ENCODE measurements at places on chromosomes 1 and 21.

DNA sequence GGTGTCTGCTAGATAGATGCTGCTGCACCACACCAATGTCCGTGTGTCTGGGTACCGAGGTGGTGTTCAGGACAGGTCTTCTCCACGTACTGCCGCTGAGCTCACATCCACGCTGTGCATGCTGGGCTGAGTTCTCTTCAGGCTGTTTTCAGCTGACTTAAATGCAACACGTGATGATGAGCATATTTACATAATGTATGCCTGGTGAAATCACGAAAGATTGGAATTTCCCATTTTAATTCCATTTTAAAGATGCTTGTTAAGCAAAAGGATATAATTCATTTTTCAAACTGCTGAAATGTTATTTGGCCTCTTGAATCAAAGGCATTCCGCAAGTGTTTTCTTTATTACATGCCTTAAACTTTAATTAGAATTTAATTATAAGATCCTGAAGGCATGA lies 107.9 kb downstream of the FGGY start:
- DNase-seq: no peak

- DNase-seq: no peak
Measured at GRCh38 chr1:32388641-32389040, 5.6 kb downstream of the BSDC1 start.

DNA sequence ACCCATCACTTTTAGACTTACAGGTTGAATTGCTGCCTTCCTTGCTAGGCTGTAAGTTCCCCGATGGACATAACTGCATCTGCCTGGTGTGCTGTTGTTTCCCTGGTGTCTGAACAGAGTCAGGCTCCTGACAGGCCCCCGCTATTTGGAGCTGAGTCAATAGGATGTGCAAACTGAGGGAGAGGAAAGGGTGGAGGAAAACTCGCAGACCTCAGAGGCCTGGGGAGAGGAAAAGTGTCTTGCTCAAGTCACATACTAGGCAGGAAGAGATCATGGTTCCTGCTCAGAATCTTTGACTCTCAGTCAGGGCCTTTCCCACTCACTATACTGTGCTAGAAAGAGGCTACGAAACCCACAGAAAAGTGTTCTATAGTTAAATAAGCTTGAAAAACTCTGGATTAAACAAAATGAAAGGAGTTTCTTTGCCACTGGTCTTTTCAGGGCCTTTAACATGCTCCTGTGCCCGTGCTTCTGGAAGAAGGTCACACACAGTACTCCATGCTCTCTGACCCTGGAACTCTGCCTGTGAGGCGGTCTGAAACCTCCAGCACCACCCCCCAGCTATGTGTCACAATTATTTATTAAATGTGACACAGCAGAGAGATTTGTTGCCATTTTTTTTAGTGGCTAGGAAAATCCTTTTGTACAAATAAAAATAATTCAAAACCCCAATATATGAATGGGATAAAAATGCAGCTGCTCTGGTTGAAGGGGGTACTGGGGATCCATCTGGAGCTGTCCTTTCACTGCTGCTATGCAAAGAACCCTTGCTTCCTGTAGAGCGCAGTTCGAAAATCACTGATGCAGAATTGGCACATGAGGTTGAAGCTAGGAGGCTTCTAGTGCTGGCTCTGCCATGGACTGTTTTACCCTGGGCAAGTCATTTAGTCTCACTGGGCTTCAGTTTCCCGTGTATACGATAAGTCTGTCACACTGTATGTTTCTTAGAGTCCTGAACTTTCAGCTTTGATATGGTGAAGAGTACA lies 20.1 kb upstream of the CDCP2 start:
- DNase-seq: no peak

DNA sequence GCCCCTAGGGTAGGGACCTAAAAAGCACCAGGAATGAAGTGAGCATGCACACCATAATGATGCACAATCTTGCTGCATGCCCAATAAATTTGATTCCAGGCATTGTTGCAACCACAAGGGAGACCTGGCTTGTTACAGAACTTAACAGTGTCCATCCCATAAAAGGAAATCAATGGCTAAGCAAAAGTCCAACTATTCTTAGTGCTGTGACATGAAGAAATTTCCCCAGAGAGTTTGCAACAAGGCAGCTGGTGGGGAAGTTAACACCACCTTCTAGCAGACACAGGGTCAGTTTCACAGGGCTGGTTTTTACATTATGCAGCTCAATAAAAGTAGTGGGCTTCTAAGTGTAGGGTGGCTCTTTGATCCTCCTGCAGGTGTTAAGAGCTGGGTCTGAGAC lies 221.1 kb downstream of the KCNJ6 start:
- no peak for DNase-seq

DNA sequence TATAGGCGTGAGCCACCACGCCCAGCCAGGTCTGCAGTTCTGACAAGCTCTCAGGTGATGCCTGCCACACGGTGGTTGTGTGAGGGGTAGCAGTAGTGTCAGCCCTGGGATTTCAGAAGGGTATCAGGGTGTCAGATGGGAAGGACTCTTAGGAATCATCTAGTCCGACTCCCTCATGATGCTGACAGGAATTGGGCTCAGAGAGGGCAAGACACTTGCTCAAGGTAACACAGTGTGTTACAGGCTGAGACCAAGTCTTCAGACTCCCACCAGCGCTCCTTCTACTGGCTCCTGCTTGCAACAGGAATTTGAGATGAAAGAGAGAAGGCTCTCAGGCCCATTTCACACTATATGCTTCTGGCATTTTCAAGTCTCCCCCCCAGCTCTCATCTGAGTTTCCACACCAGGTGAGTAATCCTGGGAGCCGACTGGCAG lies 6.9 kb downstream of the HTR1D start:
- no peak for DNase-seq

DNA sequence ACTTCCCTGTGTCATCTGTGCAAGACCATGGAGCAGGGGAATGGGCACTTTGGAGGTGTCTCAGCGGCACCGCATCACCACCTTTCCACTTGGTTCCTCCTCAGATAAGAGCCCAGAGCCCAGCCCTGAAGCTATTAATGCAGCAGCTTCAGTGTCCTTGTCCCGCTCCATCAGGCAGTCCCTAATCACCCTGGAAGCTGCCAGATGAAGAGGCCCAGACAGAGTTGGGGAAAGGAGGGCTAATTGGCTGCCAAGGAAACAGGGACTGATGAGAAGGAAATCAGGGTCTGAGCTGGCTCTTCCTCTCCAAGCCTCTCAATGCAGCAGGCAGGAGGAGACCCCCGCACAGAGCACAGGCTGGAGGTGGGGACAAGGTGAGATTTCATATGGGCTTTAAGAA lies 83.1 kb upstream of the KLHDC7A start:
- DNase-seq: no peak

DNA sequence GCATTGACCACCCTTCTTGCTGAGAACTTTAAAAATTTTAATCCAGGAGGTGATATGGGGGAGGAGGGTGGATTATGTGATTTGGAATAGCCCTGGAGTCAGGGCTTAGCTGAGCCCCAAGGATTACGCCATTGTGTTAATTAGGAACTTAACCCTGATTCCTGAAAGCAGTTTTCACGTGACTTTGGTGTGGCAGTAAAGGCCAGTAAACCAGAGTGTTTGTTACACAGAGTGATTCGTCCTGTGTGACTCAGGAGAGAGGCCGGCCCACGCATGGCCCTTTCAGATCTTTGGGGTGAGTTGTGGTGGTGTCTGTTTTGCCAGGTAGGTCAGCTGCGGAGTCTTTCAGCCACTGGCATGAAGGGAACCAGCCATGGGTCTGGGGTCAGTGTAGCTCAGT lies 107.6 kb downstream of the NOS1AP start:
- DNase-seq: no peak

DNA sequence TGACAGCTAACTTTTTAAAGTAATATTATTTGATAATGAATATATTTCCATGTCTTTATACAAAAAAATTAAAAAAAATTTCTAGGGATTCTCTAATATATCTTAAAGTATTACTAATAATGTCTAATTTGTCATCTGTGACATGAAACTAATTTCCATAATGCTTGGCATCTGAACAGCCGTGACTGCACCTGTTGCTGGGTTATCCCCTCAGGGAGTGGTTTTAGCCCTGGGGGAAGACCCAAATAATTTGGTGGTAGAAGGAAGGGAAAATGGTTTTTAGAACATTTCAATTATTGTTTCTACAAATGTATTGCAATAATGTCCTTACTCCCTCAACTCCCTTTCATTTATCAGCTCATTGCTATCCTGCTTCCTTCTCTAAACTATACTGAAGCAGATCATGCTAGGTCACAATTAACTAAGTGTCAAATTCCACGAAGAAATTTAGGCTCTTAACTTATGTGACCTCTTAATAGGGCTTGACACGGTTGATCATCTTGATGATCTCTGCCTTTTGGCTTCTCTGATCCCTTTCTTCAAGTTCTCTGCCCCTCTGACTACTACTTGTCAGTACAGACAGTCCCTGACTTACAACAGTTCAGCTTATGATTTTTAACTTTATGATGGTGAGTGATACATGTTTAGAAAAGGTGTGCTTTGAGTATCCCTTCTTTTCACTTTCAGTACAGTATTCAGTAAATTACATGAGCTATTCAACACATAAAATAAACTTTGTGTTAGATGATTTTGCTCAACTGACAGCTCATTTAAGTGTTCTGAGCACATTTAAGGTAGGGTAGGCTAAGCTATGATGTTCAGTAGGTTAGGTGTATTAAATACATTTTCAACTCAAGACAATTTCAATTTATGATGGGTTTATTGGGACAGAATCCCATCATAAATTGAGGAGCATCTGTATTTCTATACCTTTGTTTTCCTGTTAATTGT lies 26.4 kb upstream of the DPH5 start:
- DNase-seq: no peak

DNA sequence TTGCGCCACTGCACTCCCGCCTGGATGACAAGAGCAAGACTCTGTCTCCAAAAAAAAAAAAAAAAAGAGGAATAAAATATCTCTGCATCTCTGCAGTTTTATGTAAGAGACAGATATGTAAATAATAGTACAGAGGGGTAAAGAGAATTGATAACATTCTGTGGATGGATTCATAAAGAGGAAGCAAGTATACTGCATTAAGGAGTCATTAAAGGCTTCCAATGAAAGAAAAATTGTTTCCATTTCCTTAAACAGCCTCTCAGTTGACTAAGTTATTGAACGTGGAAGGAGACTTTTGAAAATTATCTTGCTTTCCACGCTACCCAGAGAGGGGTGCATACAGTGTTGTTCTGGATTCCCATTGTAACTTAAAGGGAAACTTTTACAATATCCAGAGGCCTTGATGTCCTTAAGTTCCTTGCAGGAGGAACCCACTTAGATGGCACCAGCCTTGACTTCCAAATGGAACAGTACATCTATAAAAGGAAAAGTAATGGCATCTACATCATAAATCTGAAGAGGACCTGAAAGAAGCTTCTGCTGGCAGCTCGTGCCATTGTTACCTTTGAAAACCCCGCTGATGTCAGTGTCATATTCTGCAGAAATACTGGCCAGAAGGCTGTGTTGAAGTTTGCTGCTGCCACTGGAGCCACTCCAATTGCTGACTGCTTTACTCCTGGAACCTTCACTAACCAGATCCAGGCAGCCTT lies 13.8 kb downstream of the CEP350 start:
- no peak for DNase-seq

- DNase-seq: no peak
Measured at GRCh38 chr1:216742625-216743024, 19.4 kb upstream of the ESRRG start.

GRCh38 chr1:159867664-159868026 lies 5.2 kb upstream of the VSIG8 start:
- no peak for DNase-seq

GRCh38 chr1:74729741-74730478 lies 2.9 kb downstream of the CRYZ start:
- no peak for DNase-seq

GRCh38 chr1:186152620-186153239 lies 222.3 kb downstream of the TPR start:
- no peak for DNase-seq

DNA sequence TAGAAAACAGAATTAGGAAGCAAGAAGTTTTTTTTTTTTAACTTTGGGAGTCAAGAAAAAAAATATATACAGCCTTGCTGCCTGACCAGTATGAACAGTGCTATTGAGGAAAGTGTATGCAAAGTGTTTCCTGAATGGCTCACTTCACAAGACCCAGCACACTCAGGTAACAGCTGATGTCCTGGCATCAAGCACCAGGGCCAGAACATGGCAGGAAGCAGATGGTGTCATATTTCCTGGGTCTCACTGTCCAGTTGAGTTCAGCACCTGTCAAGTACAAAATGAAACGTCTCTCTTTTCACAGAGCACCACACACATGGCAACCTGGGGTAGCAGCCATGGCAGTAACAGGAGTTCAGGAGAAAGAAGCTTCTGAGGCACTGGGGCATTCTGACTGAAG lies 372.3 kb downstream of the TTLL7 start:
- no peak for DNase-seq

- DNase-seq: no peak
Measured at GRCh38 chr1:110677526-110677925, 2.8 kb upstream of the KCNA3 start.

DNA sequence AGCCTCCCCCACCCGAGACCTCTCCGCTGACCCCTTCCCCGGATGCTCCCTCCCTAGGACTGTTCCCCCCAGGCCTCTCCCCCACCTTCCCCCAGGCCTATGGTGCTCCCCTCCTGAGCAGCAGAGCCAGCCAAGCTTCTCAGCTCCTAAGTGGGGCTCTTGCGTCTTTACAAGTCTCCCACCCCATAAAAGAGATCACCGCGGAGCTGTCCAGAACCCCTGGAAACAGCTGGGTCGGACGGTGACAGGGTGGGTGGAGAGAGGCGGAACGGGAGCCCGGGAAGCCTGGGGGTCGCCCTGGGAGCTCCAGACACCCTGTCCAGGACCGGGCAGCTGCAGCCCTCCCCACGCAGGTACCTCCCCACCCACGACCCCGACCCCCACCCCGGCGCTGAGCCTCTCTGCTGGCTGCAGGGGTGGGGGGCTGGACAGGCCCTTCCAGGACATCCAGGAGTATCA lies 61.2 kb downstream of the WNT9A start:
- no peak for DNase-seq

GRCh38 chr1:26538480-26539412 lies 9.2 kb downstream of the RPS6KA1 start:
- DNase-seq: no peak

DNA sequence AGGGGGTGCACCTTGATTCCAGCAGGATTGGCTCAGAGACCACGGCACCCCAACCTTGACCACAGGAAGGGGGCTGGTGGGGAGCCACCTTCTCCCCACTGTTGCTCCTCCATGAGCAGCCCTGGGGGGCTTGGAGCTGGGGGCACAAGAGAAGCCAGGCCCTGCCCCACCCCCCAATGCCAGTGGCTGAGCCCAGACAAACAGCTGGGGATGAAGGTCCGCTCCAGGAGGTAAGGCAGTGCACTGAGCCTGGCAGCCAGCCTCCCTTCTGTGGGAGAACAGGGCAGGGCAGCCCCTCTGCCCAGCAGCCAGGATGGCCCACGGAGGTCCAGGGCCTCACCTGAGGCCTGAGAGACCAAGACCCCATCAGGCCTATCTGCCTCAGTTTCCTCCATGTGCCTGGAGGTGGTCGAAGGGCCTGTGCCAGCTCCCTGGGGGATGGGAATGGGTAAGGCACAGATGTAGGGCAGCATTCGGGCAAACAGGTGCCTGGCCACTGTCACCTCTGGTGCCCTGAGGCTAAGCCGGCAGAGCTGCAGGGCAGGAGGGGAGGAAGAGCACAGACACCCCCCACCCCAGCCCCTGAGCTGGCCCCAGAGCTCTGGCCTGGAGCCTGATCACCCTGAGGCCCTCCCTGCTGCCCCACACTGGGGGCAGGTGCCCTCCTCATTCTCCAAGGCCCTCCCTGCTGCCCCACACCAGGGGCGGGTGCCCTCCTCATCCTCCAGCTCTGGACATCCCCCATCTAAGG lies 7.1 kb downstream of the ITGB2 start:
- no peak for DNase-seq
